ENCODE measurements at places on chromosomes 6 and 20.

GRCh38 chr6:13554929-13555333 is 19.5 kb upstream of the SIRT5 start:
- DNase-seq = no peak

DNA sequence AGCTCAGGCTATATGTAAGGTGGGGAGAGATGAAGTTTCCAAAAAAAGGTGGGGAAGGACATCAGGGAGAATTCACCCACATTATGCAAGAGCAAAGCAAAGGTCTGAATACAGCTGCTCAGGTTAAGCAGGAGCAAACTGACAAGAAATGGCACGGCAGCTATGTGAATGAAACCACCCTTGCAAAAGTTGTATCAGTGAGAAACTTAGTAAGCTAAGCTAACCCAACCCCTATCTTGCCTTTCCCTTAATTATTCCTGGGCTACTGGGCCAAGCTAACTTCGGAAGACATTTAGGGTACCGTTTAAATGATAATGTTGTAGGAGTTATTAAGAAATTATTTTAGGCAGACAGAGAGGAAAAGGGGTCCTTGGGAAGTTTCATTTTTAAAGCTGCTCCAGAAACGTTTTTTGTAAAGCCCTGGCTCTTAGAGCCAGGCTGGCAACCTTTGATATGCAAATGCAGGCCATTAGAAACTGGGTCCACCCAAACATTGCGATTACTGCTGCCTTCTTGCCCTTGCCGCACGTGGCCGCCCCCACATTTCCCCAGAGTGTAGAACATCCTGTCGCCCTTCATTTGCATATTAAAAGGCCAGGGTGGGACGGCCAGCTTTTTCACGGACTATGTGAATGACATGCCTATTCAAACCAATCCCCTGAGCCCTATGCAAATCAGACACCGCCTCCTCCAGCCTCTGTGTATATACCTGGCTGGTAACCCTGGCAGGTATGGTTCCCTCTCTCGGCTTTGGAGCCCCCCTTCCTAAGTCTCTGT is 60.5 kb upstream of the SAMD5 start:
- DNase-seq = no peak

DNA sequence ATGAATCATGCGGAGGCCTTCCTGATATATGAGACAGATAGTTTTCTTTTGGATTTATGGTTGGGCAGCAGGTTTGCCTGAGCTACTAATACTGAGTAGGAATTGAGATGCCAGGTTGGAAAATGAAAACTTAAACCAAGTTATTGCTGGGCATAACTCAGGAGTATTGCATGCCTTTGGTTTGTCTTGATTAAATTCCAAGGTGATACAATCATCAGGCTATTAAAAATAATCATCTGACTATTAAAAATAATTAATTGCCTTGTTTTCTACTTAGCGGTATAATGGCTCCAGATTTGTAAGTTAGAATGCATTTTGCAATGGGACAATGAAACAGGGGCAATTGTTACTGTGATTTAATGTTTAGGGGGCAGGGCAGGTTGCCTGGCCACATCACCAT is 15.5 kb upstream of the RNF144B start:
- DNase-seq = no peak

DNA sequence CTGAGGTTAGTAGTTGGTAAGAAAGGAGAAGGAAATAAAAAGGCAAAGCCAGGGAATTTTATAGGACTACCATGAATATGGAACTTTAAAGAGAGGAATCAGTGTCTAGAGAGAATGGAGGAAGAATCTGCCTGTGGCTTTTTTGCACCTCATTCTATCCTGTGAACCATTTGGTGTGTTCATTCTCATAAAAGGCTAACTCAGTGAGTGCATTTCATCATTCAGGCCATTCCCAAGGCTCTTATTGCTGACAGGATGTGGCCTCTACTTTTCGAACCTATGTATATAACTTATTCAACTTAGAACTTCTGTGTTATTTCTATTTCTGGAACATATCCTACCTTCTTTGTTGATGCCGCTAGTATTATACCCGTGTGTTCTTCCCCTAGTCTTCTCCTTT is 27.1 kb downstream of the HSF2 start:
- DNase-seq = no peak

DNA sequence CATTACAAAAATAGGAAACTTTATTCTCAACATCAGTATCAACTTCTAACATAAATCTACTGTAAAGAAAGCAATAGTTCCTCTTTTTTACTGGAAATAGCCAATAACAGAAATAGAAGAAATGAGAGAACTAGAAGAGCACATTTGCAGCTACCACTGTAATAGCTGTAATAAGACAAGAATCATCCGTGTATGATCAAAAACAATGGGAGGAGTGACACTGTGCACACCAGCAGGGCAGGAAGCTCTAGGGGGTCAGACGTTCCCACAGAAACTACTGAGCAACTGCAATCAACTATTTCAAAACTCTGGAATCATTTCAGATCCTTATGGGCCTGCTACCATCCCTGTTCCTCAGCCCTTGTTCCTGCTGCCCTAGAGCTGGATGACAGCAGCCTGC is 43.7 kb downstream of the NINL start:
- no peak for DNase-seq

GRCh38 chr20:50218987-50219435 is 28.4 kb downstream of the CEBPB start:
- DNase-seq = no peak

DNA sequence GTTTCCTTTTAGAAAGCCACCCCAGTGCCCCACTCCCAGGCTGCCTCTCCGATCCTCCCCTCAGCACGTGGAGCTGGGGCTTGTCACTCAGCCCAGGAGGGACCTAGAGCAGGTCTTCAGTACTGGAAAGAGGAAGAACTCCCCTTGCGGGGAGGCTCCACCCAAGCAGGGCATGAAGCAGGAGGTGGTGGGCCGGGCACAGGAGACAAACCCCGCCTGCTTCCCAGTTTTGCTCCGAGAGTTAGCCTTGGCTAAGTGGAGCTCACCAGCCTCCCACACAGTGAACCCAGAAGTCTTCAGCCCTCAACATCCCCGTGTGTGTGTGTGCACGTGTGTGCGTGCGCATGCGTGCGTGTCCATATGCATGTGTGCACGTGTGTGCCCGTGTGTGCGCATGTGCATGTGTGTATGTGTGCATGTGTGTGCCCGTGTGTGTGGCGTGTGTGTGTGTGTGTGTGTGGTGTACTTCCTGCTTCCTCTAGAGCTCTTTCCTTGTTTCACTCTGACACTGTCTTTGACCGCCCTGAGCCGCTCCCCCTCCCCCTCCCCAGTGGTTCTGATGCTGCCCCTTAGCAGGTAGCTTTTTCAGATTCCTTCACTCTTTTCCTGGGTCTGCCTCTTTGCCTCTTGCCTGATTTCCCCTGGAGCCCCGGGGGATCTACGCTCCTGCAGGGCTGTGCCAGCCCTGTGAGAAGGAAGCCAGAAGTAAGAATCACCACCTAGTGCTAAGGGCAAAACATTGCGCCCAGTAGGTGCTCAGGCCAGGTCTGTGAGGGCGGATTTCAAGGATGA is 239.8 kb downstream of the CDC5L start:
- DNase-seq = no peak

- no peak for DNase-seq
Observed at GRCh38 chr6:95185874-95186273, 391.5 kb upstream of the MANEA start.

DNA sequence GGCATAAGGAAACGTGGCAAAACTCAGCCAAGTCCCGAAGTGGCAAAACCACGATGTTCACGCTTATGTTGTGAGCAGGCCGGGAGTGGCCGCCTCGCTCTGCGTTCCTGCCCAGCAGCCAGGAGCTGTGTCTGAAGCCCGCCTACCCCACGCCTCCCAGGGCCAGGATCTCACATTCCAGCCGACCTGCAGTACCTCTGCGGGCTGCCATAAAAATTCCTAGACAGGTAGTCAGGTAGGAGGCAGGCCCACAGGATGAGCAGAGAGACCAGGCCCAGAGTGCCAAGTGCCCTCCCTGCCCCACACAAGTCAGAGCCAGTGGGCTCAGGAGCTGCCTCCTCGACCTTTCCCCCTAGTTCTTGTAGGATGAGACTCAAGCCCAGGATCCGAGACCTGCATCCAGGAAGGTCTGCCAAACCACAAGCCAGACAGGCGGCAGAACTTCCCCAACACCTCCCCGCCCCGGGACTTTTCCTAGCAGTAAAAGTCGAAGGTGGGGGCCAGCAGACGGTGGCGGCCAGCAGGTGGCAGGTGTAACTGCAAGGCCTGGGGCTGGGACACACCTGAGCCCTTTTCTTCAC is 16.7 kb downstream of the PMEPA1 start:
- DNase-seq = no peak

- DNase-seq = no peak
Observed at GRCh38 chr20:13856354-13856753, 71.5 kb downstream of the NDUFAF5 start.

Measured in stimulated activated CD4-positive, alpha-beta T cell treated with anti-CD3 and anti-CD28 coated beads, Interleukin-4, amount 100 ng/mL, for 4 hours (primary cell).